ENCODE measurements at places on chromosomes 5 and 9.

- no peak for DNase-seq
Measured at GRCh38 chr9:78871452-78872331, 574.8 kb downstream of the PSAT1 start.

DNA sequence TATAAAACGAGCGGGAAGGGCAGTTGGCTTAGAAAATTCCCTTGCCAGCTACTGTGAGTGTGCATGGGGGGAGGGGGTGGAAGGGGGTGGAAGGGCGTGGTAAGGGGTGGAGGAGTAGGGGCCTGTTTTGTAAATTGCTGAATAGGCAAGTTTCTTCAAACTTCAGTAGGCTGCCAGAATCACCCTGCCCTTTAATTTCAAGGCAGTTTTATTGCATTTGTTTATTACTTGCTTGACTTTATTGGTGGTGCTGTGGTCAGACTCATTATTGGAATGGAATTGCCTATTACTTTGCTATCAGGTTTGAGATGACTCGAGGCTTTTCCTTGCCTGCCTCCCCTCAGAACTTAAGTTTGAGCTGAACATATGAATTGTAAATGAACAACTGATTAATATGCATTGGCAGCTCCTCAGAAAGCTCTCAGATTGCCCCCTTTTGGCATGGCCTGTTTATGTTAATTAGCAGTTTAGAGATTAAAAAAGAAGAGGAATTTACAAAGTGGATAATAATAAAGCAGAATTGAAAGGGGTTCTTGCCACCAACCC lies 76.0 kb downstream of the SEMA6A start:
- no peak for DNase-seq

DNA sequence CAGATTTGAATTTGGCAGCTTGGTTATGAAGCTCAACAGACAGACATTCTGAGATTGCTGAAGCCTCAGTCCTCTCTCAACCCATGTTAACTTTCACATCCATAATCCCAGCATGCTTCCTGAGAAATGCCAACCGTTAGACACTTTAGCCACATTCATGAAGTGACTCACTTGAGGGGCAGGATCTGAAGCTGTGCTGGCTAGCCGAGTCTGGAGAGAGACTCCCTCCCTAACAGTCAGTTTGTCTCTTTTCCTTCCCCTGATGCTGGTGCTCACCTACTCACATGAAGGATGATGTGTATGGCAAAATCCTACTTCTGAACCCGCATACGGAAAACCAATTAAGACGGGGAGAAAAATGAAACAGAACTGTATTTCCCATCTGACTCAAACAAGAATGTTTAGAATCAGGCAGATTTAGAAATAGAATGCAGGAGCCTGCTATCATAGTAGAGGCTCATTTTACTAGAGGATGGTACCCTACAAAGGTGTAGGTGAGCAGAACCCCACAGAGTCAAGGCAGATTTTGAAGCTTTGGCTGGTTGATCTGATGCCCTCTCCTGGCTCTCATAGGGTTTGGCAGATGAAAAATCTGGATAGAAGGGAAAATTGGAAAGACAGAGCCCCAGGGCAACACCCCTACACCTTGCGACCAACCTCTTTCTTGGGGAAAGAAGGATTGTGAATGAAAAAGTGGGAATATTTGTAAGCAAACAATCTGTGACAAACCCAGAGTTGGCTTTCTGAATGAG lies 150.9 kb upstream of the LHFPL2 start:
- no peak for DNase-seq

DNA sequence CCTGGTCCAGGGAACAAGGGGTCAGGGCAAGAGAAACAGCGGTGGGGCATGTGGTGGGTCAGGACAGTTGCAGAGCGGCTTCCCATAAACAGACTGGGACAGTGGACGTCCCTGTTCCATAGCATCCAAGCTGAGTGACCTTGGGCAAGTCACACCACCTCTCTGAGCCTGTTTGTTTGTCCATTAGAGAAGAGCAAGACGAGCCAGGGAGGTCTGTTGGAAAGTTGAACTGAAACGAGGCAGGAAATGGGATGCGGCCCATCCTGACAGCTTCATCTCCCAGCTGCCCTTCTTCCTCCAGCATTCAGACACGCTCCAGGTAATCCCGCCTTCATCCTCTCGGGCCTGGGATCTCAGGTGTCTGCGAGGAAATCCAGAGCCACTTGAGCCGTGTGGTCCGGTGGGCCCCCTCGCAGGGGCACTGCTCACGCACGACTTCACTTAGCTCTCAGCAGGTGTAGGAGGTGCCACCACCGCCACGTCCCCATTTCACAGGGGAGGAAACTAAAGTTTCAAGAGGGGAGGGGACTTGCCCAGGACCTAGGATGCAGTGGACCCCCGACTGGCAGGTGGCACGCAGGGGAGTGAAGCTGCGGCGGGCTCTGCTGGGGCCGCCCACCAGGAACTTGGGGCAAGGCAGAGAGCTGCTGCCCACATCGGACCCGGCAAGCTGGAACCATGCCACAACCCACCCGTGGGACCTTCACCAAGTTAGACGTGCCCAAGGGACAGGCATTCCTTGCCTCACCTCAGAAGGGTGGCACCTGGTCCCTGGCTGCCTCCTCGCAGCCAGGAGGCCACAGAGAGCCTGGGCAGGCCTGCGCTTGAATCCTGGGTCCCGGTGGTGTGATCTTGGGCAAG lies 13.0 kb downstream of the PTGES2 start:
- no peak for DNase-seq

GRCh38 chr5:81505672-81506071 lies 111.7 kb upstream of the ACOT12 start:
- DNase-seq: no peak

GRCh38 chr9:88746743-88747398 lies 211.9 kb downstream of the NXNL2 start:
- DNase-seq: no peak

DNA sequence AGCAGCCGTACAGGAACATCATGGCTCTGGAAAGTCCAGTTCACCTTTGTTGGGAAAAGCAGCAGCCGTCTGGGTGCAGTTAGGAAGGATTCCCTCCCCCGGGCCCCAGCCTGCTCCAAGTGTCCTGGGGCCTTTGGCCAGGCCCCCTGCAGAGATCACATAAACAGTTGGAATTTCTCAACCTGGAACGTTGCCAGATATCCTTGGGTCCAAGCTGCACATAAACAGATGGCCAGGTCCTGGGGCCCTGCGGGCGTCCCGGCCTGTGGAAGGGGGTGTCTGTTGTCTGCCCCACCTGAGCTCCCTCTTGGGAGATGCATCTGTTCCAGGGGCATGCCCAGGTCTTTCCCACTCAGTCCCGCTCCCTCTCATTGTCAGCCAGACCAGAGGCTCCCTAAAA lies 92.7 kb downstream of the COL5A1 start:
- no peak for DNase-seq

GRCh38 chr5:71830681-71831539 lies 111.8 kb downstream of the CARTPT start:
- no peak for DNase-seq

DNA sequence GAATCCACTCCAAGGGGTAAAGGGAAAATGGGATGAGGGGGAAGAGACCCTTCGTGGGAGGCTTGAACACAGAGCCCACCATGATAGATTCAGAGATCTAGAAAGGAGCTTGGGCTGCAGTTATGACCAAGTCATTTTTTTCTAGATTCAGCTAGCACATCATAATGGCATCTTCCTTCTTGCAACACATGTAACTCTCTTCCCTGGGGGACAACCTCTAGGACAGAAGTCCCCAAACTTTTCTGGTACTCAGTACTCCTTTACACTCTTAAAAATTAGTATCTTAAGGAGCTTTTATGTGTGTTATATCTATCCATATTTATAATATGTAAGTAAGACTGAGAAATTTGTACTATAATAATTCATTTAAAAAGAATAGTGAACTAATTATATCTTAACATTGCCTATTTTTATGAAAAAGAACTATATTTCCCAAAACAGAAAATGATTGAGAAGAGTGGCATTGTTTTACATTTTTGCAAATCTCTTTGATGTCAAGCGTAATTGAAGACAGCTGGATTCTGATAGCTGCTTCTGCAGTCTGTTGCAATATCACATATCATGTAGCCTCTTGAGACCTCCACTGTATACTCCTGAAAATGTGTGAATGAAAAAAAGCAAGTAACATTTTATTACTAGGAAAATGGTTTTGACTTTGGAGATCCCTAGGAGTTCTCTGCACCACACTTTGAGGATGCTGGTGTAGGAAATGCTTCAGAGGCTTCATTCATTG lies 875 bp downstream of the ACO1 start:
- no peak for DNase-seq

GRCh38 chr9:136021872-136022681 lies 60.9 kb upstream of the UBAC1 start:
- DNase-seq: no peak

- no peak for DNase-seq
Measured at GRCh38 chr5:76474377-76474776, 71.3 kb downstream of the IQGAP2 start.

DNA sequence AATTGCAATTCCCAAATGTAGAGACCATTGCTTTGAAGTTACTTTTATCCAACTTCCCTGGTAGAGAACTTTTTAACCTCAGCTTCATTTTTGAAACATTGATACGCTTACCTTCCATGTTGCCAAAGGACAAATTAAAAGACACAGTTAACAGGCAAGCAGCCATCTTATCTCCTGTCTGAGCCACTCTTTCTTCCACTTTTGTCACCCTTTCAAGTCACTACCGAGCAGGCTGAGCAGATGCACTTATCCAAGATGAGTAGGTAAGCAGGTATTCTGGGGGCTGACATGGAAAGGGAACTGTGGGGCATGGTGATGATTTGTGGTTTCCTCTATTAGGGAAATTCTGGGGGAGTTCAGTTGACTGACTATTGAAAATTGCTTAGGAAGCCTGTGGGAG lies 66.7 kb downstream of the DOCK2 start:
- no peak for DNase-seq

DNA sequence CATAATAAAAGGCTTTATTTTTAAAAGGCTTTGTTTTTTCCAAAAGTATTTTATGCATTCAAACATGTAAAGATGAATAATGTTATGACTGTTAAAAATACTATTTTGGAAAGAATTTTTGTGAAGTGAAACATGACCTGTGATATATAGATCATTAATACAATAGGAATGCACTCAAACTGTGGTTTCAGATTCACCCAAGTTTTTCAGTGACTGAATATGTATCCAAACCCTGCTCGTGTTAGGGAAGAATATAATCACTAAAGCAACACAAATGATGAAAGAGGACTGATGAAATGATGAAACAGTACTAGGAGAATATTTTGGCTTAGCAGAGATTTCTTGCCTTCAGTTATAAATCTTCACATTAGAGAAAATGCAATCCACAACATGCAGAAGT lies 278.0 kb downstream of the ADAMTS6 start:
- no peak for DNase-seq

DNA sequence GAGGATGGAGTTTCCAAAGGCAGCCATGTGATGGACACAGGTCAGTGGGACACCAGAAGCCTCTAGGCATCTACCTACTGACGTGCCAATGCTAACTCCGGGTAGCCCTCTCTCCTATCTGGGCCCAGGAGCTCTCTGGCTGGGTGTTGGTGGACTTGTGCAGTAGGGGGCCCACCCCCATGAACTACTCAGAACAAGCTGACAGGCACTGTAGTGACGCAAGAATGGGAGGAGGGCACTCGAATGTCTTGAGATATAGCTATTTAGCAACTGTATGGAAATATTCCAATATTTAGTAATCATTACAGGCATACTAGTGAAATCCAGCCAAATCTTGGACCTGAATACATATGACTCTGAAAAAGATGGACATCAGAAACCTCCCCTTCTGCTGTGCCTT lies 5.7 kb upstream of the DOCK2 start:
- no peak for DNase-seq

- no peak for DNase-seq
Measured at GRCh38 chr9:105178076-105178475, 66.4 kb upstream of the SLC44A1 start.

GRCh38 chr5:178826216-178826615 lies 33.5 kb upstream of the ZNF354B start:
- DNase-seq: no peak

GRCh38 chr9:118222375-118222774 lies 518.2 kb downstream of the TLR4 start:
- no peak for DNase-seq

DNA sequence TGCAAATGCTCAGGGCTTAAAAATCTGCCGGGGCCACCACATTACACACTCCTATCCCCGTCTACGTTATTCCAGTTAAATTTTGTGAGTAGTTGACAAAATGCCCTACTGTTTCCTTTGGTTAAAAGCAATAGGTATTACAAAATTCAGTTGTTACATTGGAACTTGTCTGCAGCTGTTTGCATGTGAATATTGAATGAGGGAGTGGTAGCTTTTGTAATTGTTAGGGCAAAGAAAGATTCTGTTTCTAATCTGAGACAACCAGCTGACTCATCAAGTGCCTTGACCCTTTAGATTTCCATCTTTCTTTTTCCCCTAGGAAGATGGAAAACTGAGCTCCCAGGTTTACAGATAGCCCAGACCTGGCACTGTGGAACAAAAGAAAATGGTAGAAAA lies 30.2 kb downstream of the MAML1 start:
- DNase-seq: no peak

- no peak for DNase-seq
Measured at GRCh38 chr5:143586781-143587362, 183.4 kb upstream of the NR3C1 start.

GRCh38 chr9:123685489-123686083 lies 244.3 kb downstream of the DENND1A start:
- DNase-seq: no peak

- no peak for DNase-seq
Measured at GRCh38 chr5:98911280-98912040, 17.3 kb downstream of the CHD1 start.

DNA sequence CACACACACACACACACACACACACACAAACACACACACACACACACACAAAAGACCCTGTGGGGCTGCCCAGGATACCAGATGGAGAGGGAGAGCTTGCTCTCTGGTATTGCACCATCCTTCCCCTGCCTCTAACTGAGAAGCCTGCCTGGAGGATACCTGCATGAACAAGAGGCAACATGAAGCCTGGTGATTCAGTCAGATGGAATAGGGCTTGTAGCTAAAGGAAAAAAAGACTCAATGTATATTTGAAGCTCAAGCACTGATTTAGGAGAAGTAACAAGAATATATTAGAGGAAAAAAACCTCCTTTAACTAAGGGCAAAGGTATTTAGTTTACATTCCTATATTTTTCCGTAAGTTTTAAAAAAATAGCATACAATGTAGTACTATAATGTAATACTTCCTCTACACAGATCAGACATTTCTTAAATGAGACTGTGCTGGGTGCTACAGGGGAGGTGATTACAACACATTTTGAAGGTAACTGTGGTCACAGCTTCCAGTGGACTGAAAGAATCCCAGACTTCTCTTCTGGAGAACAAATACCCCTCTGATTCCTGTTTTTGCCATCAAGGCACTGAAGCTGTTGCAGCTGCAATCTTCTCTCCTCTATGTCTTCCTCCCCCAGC lies 169.3 kb downstream of the DCP2 start:
- DNase-seq: no peak

GRCh38 chr9:12060067-12060466 lies 633.1 kb upstream of the TYRP1 start:
- DNase-seq: no peak

Measured in stimulated activated naive CD8-positive, alpha-beta T cell treated with anti-CD3 and anti-CD28 coated beads, Interleukin-15, amount 100 ng/mL, for 72 hours (primary cell).